OCI-LY7 (cell line): ENCODE measurements at places on chromosomes 6 and 20.
A peak's percentile ranks its signal among the peaks of the same experiment; 100 is the strongest.

- DNase-seq, result no peak
Measured at GRCh38 chr20:36405255-36405654, 99.1 kb downstream of the DLGAP4 start.

GRCh38 chr20:40050596-40050995, 638.4 kb downstream of the MAFB start:
- DNase-seq, result no peak

GRCh38 chr6:37143585-37143984, 26.4 kb upstream of the PIM1 start:
- DNase-seq, result no peak

GRCh38 chr6:100479179-100480035, 14.7 kb upstream of the SIM1 start:
- peak; percentile 45 for DNase-seq

GRCh38 chr20:43839793-43840199, 74.9 kb upstream of the TOX2 start:
- no peak for DNase-seq

DNA sequence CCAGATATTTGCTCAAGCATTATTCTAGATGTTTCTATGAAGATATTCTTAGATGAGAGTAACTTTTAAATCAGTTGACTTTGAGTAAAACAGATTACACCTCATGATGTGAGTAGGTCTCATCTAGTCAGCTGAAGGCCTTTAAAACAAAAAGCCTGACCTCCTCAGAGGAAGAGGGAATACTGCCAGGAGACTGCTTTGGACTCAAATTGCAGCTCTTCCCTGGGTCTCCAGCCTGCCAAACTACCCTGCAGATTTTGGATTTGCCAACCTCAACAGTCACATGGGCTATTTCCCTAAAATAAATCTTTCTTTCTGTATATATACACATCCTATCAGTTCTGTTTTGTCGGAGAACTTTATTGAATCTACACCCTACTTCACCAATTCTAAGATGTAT, 182.5 kb upstream of the TENT5A start:
- no peak for DNase-seq

DNA sequence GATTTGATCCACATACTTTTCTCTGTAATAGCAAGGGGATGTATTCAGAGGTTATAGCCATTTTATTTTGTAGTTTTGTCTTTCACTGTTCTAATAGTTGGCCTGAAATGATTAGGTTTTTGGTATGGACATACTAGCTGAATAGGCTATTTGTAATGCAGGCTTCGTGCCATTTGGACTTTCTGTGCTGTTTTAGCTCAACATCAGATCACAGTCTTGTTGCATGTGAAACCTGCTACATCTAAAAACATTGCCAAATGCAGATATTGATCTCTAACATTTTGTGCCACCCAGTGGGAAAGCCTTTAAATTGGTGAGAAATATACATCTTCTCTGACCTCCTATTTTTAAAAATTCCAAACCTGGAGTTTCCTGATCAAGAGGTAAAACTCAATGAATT, 157.5 kb upstream of the SCGN start:
- no peak for DNase-seq

GRCh38 chr6:161946461-161946860, 672.6 kb upstream of the AGPAT4 start:
- DNase-seq, result no peak

DNA sequence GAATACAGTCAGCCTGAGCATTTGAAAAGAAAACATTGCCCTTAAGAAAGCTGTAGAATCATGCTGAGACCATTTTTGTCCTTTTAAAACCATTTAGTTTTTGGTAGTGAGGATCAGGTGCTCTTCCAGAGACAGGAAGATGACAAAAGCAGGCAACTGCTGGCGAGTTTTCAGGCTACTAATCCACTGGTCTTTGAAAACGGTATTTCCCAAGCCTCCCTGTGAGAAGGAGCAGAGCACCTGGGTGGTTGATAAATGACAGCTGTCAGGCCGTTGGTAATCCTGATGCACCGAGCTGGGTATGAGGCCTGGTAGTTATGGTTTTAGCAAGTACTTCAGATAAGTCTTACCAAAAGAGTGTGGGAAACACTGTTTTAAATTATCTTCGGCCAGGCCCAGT, 10.1 kb upstream of the SEC63 start:
- DNase-seq, result no peak

DNA sequence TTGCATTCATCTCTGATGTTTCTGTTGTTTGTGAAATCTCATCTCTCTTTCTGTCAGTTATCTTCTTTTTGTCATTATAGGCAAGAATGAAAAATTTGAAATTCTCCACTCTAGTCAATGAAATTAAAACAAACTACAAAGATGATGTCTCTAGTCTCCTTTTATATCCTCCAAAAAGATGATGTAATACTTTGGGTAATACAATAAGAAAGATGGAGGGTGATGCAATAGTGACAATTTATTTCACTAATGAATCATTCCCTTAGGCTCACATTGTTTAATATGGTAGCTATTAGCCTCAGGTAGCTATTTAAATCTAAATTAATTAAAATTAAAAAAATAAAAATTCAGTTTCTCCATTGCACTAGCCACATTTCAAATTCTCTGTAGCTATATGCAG, 145.4 kb downstream of the UST start:
- DNase-seq, result no peak

DNA sequence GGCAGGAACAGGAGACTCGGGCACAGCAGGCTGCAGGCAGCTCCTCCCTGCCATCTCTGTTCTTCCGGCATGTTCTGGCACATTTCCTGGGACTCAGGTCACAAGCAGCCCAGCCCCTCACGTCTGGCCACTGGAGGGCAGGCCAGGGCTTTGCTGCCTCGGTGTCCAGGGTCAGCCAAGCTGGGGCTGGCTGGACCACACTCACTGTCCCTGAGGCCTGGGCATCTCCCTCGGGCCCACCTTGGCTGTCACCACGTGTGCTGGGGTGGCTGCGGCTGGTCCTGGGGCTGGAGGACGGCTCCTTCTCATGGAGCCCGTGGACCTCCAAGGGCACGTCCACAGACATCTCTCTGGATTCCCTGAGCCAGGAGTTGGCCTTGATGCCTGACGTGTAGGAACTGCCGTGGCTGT, 18.5 kb downstream of the FRMD1 start:
- no peak for DNase-seq

DNA sequence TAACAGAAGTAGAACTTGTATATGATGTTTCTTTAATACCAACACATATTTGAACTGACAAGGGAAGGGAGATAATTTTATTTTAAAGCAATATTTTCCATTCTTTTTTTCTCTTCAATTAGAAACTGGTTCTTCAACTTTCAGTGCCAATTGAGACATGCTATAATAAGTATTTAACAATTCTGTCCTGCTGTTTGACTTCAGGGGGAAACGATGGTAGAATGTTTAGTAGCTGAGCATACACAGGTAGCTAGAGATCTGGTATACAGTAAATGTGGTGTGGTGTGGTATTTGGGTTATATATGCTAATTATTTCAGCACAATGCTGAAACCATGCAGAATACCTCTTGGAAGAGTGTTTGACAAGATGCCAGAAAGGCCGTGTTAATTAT, 156.9 kb downstream of the ARID1B start:
- DNase-seq, result no peak

- no peak for DNase-seq
Measured at GRCh38 chr20:45917790-45918141, 5.8 kb upstream of the PLTP start.

DNA sequence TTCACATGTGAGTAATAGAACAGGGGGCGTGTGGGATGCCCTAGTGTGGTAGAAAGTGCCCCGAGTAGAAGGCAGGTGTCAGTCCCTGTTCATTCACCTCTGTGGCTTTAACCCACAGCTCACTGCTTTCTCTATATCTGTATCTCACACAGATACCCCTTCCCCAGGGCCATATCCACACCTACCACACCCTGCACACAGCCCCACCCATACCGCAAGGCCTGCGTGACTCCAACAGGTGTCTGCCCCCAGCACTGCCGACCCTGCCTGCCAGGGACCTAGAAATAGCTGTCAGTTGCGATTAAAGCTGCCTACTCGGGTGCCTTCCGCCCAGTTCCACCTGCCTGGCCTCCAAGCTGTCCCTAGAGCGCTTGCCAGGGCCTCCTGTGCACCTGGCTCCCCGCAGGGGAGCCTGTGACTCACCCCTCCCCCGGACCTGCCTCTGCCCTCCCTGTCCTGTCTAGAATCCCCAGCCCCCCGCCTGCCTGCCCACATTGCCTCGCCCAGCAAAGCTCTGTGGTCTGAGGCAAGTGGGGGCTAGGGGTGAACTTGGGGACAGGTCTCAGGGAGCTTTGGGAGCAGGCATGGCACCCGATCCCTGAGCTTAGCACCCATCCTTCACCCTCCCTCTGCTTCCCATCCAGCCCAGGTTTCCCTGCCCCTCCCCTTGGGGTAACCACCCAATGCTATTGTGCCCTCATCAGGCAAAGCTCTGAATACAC, 38.3 kb upstream of the ID1 start:
- DNase-seq, result peak; percentile 67

DNA sequence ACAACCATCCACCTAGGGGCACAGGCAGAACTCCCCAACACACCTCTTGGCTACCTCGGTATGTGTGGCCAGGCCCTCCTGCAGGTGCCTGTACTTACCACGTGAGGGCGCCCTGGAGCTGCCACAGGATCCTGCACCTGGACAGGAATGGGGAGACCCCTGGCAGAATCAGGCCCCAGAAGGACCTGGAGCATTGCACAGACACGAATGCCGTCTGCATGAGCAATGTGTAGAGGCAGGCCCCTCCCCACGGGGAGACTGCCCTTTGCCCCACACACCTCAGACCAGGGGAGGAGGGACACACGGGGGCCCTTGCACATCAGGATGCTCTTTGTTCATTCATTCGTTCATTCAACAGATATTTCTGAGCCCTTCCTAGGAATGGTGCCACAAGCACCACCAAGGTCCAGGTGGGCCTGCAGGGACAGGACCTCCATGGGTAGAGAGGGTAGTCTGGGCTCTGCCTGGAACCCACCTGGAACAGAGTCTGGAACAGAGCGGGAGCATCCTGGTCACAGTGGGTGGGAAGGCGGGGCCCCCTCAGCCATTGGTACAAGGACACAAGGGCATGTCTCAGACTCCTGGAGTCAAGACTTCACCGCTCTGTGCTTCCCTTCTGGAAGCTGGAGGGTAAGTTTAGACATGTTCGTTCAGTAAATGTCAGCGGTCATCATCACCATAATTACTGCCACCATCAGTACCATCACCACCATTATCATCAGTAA, 32.3 kb downstream of the YTHDF1 start:
- DNase-seq, result peak; percentile 57

DNA sequence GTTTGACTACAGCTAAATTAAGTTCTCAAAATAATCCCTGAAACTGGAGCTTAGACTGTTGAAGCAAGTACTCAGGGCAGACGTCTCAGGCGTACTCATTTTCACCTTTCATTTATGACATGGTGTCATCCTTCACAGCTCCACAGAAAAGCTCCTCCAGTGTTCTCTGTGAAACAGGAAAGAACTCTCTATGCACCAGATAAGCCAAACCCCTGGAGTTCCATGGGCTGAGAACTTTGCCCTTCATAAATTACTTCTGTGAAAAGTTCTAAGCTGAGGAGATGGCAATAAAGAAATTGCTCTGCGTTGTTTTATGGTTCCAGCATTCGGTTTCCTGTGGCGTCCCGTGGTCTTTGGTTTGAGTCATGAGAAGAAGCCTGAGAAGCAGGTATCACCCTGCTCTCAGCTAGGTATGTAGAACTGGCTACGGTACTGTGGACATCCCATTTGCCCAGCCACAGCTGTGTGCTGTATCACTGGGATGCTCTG, 20.2 kb upstream of the RREB1 start:
- DNase-seq, result no peak

DNA sequence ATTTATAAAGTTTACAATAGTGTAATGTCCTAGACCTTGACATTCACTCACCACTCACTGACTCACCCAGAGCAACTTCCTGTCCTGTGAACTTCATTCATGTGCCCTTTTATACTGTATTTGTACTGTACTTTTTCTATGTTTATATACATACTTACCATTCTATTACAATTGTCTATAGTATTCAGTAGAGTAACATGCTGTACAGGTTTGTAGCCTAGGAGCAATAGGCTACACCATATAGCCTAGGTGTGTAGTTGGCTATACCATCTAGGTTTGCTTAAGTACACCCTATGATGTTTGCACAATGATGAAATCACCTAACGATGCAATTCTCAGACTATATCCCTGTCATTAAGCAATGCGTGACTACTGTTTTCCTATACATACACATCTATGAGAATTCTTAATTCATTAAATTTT, 17.5 kb downstream of the EDEM2 start:
- no peak for DNase-seq

- DNase-seq, result no peak
Measured at GRCh38 chr6:170461556-170462365, 91.3 kb downstream of the PSMB1 start.

DNA sequence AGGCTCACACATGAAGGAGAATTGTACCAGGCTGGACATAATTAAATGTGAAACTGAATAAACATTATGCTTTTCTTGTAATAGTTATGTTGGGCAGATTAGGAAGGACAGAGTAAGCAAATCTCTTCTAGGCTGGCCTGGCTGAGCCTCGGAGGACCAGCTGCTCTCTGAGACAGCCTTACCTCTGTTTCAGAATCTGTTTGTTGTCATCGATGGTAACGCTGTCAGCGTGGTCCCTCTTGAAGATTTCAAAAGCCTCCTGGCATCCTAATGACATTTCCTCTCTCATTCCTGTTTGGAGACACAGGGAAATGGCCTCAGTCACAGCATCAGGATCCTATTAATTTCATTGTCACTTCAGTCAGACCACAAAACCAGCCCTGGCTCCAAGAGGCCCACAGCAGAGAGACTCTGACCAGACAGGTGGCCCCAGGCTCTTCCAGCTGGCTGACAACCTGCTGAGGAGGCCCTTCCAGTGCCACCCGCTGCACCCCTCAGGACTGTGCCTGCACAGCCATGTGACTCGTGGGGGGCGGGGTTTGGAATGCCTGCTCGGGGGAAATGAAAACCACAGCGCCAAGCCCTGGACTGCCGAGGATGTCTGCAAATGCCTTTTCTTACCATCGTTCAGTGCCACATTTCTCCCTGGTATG, 108.5 kb upstream of the KCNK16 start:
- no peak for DNase-seq

DNA sequence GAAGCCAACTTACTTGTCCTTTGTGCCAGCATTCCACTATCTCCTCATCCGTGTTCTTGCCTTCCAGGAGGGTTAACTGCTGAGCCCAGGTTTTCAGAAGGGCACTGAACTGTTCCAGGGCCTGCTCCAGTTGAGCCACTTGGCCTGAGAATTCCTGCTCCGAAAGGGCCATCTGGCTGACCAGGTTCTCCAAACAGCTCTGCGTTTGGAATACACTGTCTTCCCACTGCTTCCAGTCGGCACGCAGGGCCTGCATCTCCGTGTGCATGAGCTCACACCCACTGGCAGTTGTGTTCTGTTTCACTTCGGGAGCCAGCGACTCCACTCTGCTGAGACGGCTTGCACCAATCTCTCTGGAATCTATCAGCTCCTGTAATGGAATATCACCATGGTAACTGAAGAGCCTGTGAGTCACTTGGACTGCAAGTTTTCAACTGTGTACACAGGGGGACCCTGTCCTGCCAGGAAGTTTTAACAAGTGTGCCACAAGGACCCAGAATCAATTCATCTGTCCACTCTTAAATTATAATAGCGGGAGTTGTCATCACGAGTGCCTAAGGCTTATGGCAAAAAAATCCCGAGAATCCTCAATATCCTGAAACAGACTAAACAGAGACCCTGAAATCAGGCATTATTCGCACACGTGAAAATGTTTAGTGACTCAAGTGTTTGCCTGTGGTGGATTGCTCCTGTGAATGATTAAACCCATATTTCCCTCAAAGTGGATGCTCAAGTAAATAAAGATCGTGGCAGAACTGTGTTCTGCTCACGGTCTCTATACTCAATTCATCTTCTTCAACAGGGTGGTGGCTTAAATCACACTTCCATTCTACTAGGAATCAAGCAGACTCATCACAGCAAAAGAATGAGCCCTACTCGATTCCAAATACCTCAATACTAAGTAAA, 255.9 kb downstream of the SYNE1 start:
- DNase-seq, result no peak
